ENCODE measurements at places on chromosomes 5 and 9.

GRCh38 chr5:29077451-29077850, 2039.1 kb upstream of the CDH9 start:
- no peaks in the 10 kb centered on the region for H3K4me1 ChIP-seq
- DNase-seq: no peak
- no peaks in the 10 kb centered on the region for H3K27me3 ChIP-seq

DNA sequence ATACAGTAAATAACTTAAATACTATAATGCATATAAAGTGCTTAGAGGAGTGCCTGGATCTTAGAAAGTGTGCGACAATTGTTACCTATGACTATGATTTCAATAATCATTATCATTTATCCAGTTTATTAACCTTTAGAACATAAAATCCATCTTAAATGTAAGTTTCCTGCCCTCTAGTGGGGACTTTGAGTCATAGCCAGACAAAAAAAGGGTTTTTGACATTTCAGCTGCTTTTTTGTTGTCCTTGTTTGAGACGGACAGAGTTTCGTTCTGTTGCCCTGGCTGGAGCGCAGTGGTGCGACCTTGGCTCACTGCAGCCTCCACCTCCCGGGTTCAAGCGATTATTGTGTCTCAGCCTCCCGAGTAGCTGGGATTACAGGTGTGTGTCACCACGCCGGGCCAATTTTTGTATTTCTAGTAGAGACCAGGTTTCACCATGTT, 9.7 kb upstream of the C9orf152 start:
- H3K27me3 ChIP-seq: no peaks in the 10 kb centered on the region
- H3K4me3 ChIP-seq: no peak overlapping the region
- no peak overlapping the region for H3K27ac ChIP-seq
- H3K36me3 ChIP-seq: no peaks in the 10 kb centered on the region
- peak; percentile 7 for DNase-seq

- DNase-seq: no peak
- H3K4me1 ChIP-seq: no peaks in the 10 kb centered on the region
- no peak overlapping the region for H3K27ac ChIP-seq
- H3K4me3 ChIP-seq: no peak overlapping the region
- H3K36me3 ChIP-seq: no peaks in the 10 kb centered on the region
- no peaks in the 10 kb centered on the region for H3K27me3 ChIP-seq
Measured at GRCh38 chr9:77562019-77562748, 85.9 kb downstream of the GNA14 start.

DNA sequence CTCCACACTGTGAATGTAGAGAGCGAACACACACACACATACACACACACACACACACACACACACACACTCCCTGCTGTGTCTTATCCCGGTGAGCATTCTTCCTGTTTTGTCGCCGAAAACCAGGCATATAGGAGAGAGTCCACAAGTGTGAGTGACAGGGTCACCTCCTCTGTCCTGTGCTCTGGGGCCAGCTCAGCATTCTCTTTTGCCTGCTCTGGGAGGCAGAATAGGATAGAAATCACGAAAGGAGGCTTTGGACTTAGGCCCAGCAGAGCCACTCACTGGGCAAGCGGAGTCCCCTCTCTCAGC, 3.0 kb downstream of the LAMC3 start:
- H3K27ac ChIP-seq: peak overlapping the region; percentile 73
- peaks cover 2% of the 10 kb centered on the region for H3K36me3 ChIP-seq
- H3K27me3 ChIP-seq: peaks cover 22% of the 10 kb centered on the region
- peaks cover 19% of the 10 kb centered on the region for H3K4me1 ChIP-seq

DNA sequence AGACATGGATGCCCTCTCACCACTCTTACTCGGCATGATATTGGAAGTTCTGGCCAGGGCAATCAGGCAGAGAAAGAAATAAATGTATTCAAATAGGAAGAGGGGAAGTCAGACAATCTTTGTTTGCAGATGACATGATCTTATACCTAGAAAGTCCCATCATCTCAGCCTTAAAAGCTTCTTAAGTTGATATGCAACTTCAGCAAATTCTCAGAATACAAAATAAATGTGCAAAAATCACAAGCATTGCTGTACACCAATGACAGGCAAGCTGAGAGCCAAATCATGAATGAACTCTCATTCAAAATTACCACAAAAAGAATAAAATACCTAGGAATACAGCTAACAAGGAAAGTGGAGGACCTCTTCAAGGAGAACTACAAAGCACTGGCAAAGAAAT, 2190.4 kb downstream of the MAT2B start:
- no peak overlapping the region for H3K27ac ChIP-seq
- DNase-seq: no peak
- no peak overlapping the region for H3K4me3 ChIP-seq
- no peaks in the 10 kb centered on the region for H3K27me3 ChIP-seq
- no peaks in the 10 kb centered on the region for H3K36me3 ChIP-seq

DNA sequence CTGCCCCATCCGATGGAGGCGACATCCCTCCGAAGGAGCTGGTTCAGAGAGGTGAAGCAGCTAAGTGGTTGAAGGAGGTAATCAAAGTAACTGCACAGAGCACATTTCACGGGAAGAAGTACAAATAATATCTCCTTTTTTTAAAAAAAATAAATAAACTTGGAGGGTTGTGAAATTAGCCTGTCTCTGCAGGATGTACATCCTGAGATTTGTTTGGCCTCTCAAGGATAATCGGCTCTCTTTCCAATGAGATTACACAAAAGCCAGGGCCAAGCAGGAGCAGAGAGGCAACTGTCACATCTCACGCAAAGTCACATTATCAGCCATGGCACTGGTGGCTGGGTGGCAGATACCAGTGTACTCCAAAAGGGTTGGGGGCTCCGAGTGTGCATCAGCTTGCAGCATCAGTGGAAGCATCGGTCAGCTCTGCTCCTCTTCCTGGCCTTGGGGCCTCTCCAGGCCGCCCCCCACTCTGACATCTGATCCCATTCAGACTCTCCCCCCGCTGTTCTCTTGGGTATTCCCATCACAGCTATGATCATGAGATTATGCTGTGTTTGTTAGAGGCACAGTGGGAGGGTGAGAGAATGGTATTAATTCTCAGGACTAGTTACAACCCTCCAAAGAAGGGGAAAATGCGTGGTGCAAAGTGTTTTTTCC, 109.9 kb downstream of the UGCG start:
- H3K36me3 ChIP-seq: no peaks in the 10 kb centered on the region
- H3K4me3 ChIP-seq: no peak overlapping the region
- H3K27me3 ChIP-seq: no peaks in the 10 kb centered on the region
- H3K4me1 ChIP-seq: no peaks in the 10 kb centered on the region
- DNase-seq: no peak
- H3K27ac ChIP-seq: no peak overlapping the region

DNA sequence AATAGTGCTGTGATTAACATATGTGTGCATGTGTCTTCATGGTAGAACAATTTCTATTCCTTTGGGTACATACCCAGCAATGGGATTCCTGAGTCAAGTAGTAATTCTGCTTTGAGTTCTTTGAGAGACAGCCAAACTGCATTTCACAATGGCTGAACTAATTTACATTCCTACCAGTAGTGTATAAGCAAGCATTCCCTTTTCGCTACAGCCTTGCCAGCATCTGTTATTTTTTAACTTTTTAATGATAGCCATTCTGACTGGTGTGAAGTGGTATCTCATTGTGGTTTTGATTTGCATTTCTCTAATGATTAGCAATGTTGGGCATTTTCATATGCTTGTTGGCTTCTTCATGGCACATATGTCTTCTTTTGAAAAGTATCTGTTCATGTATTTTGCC, 308.5 kb downstream of the ARRDC3 start:
- no peaks in the 10 kb centered on the region for H3K4me1 ChIP-seq
- H3K36me3 ChIP-seq: no peaks in the 10 kb centered on the region
- no peaks in the 10 kb centered on the region for H3K27me3 ChIP-seq
- no peak overlapping the region for H3K27ac ChIP-seq

DNA sequence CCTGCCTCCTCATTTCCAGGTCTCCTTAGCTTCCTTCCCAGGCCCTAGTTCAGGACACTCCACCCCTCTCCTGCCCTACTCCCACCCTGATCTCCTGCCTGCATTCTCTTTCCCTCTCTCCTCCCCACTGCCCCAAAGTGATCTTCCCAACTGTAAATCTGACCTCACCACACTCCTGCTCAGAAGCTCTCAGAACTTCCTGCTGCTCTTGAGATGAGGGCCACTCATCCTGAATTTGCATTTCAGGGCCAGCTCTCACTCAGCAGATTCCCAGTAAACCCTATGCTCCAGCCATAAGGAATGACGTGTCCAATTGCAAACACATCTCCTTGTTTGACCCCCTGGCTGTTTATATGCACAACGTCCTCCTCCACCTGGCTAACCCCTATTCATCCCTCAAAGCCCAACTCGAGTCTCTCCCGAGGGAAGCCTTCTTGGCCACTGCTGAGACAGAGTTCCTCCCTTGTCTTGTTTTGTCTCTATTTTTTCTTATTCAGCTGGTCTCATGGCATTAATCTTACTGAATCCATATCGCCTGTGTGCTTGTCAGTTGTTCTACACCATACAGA, 95.0 kb downstream of the NSG2 start:
- H3K27ac ChIP-seq: no peak overlapping the region
- H3K36me3 ChIP-seq: no peaks in the 10 kb centered on the region
- H3K4me1 ChIP-seq: peaks cover 10% of the 10 kb centered on the region
- DNase-seq: no peak
- H3K27me3 ChIP-seq: no peaks in the 10 kb centered on the region

DNA sequence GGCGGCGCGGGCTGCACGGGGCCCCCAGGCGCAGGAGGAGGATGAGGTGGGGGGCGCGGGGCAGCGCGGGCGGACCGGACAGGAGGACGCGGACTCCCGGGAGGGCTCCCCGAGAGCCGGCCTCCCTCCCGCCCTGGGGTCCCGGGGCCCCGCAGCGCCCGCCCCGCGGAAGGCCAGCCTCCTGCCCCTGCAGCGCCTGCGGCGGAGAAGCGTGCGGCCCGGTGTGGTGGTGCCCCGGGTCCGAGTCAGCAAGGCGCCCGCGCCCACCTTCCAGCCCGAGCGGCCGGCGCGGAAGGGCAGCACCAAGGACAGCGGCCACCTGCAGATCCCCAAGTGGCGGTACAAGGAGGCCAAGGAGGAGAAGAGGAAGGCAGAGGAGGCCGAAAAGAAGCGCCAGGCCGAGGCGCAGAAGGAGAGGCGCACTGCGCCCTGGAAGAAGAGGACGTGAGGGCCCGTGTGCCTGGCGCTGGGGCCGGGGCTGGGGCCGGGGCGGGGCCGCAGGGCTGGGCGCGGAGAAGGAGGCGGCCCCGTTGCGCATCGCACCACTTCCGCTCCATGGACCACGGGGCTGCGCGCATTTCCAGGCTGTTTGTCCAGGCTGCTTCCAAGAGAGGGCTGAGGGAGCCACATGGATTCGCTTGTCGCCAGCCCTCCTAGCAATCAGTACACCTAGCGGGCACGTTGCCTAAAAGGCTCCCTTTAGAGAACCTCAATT, 86.0 kb downstream of the ANKRD33B start:
- H3K27me3 ChIP-seq: peaks cover 8% of the 10 kb centered on the region
- DNase-seq: peak; percentile 67
- peaks cover 3% of the 10 kb centered on the region for H3K4me1 ChIP-seq
- peak overlapping the region; percentile 16 for H3K4me3 ChIP-seq

- DNase-seq: no peak
- no peak overlapping the region for H3K4me3 ChIP-seq
- no peak overlapping the region for H3K27ac ChIP-seq
- H3K36me3 ChIP-seq: no peaks in the 10 kb centered on the region
- no peaks in the 10 kb centered on the region for H3K27me3 ChIP-seq
- no peaks in the 10 kb centered on the region for H3K4me1 ChIP-seq
Measured at GRCh38 chr9:116409638-116410037, 256.0 kb downstream of the PAPPA start.

GRCh38 chr5:131209506-131210150, 38.9 kb downstream of the LYRM7 start:
- H3K36me3 ChIP-seq: no peaks in the 10 kb centered on the region
- peaks cover 3% of the 10 kb centered on the region for H3K4me1 ChIP-seq
- no peak for DNase-seq
- no peaks in the 10 kb centered on the region for H3K27me3 ChIP-seq

DNA sequence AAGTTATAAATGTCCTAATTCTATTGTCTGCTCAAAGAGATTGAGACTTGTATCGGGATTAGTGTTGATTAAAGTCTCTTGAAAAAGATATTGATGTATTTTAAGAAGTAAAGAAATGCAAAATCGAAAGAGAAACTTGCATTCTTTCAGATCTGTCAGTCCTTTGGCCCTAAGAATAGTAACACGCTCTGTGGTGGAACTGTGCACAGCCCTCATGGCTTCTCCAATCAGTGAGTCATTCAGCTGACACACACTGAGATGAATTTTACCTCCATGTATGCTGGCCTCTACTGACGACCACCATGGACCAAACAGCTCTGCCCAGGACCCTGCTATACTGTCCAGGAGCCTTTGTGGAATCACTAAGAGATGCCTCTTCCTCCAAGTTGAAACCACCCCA, 232.4 kb downstream of the ESM1 start:
- no peak overlapping the region for H3K4me3 ChIP-seq
- DNase-seq: no peak
- H3K27ac ChIP-seq: no peak overlapping the region
- no peaks in the 10 kb centered on the region for H3K27me3 ChIP-seq
- no peaks in the 10 kb centered on the region for H3K36me3 ChIP-seq

GRCh38 chr9:16090907-16091629, 538.2 kb downstream of the CCDC171 start:
- no peak for DNase-seq
- peaks cover 6% of the 10 kb centered on the region for H3K4me1 ChIP-seq
- H3K27ac ChIP-seq: no peak overlapping the region
- no peaks in the 10 kb centered on the region for H3K27me3 ChIP-seq
- no peak overlapping the region for H3K4me3 ChIP-seq
- no peaks in the 10 kb centered on the region for H3K36me3 ChIP-seq

GRCh38 chr9:95018099-95018936, 291.8 kb downstream of the AOPEP start:
- H3K4me3 ChIP-seq: no peak overlapping the region
- H3K27ac ChIP-seq: peak overlapping the region; percentile 55
- peaks cover 10% of the 10 kb centered on the region for H3K4me1 ChIP-seq
- DNase-seq: no peak

DNA sequence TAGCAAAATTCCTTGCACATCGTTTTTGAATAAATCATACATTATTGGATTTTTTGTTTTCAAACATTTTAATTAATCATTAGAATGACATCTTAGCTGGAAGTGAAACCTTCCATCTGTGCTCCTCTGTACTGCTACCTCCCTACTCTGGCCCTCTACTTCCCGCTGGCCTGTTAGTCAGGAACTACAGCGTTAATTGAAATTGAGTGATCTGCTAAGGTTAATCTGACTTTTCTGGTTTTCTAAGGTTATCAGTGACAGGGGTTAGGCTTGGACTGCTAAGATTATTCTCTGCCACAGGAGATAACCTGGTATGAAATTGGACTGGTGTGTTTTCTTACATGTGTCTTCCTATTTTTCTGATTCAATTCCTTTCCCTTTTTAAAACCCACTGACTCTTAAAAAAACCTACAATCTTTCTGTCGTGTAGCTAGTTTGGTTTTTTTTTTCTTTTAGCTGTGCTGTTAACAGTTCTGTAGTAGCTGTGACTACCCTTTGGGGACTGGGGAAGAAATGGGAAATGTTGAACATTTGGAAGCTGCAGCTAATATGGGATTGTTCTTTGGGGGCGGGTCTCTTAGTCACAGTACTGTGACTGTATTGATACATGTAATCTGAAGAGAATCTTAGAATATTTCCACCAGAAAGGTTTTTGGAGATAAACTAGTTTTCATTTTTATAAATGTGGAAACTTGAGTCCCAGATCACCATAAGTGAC, 4.6 kb downstream of the KIF2A start:
- H3K36me3 ChIP-seq: no peaks in the 10 kb centered on the region
- no peak overlapping the region for H3K4me3 ChIP-seq
- H3K27me3 ChIP-seq: no peaks in the 10 kb centered on the region
- H3K4me1 ChIP-seq: peaks cover 8% of the 10 kb centered on the region
- no peak overlapping the region for H3K27ac ChIP-seq

- DNase-seq: no peak
- H3K27ac ChIP-seq: no peak overlapping the region
- H3K36me3 ChIP-seq: no peaks in the 10 kb centered on the region
- no peaks in the 10 kb centered on the region for H3K27me3 ChIP-seq
- H3K4me1 ChIP-seq: no peaks in the 10 kb centered on the region
- no peak overlapping the region for H3K4me3 ChIP-seq
Measured at GRCh38 chr9:95966306-95966705, 90.8 kb downstream of the ERCC6L2 start.

Data from spinal cord (tissue), 10 donors.